ENCODE measurements at places on chromosomes 2 and 18.

DNA sequence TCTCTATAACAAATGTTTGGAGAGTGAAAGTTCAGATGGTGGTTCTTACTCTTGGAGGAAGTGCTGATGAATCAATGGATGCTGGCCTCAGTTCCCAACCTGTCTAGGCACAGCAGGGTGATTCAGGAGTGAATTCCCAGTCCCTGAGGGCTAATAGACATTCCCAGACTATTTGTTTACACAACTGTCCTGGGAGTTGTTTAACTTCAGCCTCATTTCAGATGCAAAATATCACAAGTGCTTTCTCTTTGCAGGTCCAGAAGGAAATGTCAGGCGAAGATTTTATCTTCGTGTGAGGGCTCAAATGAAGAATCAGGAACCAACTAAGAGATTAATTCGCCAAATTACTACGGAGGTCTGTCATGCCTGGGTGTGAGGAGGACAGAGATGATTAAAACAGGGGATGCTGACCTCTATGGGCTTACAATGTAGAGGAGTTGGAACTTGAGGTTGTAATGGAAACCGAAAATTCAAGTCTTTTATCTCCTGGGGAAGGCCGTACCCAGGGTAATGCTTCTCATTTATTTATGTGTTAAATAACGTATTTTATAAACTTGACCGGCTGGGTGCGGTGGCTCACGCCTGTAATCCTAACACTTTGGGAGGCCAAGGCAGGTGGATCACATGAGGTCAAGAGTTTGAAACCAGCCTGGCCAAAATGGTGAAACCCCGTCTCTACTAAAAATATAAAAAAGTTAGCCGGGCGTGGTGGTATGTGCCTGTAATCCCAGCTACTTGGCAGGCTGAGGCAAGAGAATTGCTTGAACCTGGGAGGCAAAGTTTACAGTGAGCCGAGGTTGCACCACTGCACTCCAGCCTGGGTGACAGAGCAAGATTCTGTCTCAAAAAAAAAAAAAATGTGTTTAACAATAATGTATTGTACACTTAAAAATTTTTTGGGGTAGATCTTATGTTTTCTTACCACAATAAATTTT, 38.7 kb upstream of the SLC1A4 start:
- no peak for DNase-seq

DNA sequence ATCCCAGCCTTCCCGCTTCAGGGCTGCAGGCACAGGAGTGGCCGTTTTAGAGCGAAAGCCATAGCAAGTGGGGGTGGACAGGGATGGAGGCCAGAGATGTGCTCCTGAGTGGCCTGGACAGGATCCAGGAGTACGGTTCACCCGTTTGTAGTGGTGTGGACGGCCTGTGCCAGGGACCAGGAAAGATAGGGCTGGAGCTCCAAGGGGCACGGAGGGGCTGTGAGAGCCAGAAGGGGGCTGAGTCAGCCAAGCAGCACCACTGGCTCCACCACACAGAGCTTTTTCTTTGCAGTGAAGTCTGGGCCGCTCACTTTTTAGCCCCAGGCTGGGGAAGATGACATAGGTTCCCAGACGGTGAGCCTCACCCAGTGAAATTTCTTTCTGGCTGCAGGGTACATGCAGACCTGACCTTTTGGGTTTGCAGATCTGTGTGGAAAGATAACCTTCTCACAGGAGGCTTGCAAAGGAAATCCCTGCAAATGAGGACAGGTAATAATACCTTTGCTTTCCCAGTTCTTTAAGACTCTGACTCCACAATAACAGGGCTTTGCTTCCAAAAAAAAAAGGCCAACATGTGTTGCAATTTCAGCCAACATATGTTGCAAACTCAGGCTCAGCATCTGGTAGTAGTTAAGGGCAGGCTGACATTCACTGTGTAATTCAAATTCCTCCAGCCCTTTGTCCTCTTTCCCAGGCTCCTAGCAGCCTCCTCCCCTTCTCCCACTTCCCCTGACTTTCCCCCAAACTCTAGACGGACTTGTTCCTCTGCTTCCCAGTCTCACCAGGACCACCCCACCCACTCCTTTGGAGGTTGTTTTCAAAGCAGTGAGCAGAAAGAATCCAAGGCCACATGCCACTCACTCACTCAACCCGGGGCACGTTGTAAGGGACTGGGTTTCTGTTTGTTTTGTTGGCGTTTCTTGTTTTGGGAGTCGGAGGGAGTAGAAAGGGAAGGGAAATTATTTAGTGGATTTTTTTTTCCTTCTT, 20.3 kb upstream of the LAPTM4A start:
- peak; percentile 84 for DNase-seq

GRCh38 chr2:66869076-66869475, 434.2 kb downstream of the MEIS1 start:
- no peak for DNase-seq

DNA sequence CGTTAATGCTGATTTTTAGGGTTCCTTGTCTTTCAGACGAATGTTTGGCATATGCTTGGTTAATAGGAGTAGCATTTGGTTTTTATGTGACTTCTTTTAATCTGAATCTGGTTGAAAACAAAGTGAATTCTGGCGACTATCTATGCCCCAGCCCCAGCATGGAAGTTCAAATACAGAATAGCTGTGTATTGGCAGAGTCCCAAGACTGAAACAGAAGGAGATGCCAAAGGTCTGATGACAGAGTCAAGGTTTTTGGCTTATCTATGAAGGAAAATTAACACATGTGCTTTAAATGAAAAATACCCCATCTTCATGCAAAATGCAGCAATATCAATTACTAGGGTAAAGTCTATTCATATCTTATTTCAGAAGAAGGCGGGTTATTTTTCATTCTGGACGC, 734.8 kb upstream of the NXPH2 start:
- DNase-seq: no peak

DNA sequence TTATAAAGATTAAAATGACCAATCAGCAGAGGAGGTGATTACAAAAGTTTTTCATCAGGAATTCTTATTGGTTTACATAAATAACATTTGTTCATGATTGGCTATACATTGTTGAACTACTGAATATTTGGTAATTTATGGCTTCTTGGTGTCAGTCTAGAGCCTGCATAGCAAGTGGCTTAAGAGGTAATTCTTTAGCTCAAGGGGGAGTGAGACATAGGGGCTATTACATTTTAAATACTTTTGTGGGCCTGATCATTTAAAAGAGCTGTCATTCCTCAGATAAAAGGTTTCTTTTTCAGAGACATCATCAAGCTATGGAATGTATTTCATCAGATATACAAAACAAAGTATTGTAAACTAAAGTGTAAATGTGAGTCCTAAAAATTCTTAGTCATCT, 373.8 kb downstream of the EPHA4 start:
- DNase-seq: no peak

- no peak for DNase-seq
Measured at GRCh38 chr18:58400331-58400870, 228.5 kb downstream of the ALPK2 start.

DNA sequence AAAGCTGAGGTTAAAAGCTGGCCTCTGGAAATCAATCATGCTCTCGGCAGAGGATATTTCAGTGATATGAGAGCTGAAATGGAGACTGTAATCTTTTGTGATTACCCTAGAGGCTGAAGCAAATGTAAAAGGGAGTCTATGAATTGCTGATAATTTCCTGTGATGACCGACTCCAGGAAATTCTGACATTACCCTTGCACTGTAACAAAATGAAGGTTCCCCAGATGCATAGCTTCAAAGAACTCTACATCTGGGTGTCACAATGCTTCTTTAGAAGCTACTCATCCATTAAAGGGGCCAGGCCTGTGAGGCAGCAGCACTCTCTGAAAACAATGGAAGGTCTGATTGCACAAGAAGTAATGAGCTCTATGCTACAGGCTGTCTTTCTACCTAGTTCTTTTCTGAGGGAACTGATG, 268.2 kb upstream of the SESTD1 start:
- no peak for DNase-seq

DNA sequence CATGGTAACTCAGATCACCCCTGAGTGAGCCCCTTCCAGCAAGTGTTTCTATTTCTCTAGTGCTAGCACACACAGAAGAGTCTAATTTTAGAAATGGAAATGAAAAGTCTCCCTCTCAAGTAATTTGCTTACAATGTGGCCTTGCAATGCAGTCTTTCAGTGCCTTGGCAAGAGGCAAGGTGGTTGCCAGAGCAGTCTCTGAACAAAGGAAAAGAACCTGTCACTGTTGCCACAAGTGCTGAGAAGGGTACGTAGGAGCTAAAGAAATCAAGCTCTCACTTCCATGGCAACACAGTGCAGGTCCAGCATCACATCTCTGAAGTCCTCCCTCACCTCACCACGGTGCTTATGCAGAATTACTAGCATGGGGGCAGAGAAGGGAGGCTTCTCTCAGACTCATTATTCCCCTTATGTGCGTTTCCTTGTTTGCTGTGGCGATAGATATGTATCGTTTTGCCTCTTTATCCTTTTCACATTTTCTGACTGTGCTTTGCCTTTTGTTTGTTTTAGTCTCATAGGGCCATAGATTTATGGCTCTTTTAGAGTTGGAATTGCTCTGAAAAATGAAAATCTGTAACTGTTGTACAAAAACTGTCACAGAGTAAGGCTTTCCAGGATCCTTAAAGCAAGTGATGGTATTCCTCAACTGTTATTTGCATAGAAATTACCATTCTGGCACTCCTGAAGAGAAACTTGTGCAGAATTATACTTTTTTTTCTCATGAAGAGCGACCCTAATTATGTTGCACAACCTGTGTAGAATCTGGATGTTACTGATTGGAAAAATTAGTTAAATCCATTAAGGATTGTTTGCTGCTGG, 164.8 kb downstream of the CCDC85A start:
- DNase-seq: no peak

DNA sequence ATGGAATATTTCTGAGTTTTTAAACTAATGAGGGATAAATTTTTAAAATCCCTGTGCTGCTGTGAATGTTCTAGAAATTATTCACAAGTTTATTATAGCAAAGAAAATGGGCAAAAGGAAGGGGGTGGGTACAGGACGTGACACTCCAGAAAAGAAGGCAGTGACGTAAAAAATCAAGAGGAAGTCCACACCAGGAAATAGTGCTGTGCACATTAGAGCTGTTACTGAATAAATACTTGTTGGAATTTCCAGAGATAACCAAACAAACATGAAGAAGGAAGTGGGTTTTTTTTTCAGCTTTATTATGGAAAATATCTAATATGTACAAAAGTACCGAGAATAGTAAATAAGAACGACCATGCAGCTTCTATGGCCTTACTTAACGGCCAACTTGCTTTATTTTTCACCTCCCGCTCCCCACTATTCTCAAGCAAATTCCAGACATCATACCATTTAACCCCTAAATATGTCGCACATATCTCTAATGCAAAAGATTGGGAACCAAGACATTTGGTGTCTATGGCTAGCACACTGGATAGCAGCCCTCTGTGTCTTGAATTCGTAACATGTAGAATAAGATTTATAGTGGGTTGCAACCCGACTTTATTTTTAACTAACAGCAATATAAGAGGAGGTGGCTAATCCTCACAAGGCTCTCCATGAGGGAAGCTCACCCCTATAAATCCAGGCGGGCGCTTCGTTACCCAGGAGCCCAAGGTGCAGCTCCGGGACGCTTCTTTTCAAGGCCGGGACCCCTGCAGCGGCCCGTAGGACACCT, 580 bp upstream of the NDUFV2 start:
- no peak for DNase-seq

All from right forelimb (tissue), 1 donor.